ENCODE measurements at places on chromosomes 6 and 20.

DNA sequence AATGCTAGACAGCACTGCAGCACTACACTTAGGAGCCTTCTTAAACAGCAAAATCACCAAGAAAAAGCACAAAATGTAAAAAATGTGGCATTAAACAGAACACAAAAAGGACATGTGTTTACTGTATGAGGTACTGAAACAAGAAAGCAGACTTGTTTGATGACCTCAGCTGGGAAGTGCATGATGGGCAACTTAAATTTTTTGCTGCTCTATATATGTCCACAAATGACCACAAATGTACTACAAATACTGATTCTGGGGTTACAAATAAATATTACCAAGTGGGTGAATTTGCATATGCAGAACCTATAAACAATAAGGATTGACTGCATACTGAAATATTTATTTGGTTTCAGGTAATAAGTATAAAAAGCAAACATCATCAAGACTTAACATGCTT is 13.1 kb downstream of the RAB23 start:
- DNase-seq, result no peak

DNA sequence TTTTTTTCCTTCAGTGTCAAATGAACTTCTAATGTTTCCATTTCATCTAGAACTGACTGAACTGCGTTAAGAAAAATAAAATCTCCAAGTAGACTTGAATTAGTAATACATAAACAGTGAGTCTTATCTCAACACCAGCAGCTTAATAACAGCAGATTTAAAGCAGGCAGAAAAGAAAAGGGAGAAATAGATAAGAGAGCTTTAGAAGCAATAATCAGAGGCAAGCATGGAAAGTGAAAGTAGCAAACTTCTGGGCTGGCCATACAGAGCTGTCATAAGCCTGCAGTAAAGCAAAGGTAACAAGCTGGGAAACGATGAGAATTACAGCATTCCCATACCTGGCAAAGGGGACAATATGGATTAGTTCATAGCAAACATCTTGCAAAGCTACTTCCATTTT is 16.9 kb upstream of the ANGPT4 start:
- DNase-seq, result no peak

GRCh38 chr20:51036226-51036625 is 13.3 kb upstream of the KCNG1 start:
- DNase-seq, result no peak

GRCh38 chr20:19993958-19994669 is 23.0 kb upstream of the NAA20 start:
- DNase-seq, result no peak

DNA sequence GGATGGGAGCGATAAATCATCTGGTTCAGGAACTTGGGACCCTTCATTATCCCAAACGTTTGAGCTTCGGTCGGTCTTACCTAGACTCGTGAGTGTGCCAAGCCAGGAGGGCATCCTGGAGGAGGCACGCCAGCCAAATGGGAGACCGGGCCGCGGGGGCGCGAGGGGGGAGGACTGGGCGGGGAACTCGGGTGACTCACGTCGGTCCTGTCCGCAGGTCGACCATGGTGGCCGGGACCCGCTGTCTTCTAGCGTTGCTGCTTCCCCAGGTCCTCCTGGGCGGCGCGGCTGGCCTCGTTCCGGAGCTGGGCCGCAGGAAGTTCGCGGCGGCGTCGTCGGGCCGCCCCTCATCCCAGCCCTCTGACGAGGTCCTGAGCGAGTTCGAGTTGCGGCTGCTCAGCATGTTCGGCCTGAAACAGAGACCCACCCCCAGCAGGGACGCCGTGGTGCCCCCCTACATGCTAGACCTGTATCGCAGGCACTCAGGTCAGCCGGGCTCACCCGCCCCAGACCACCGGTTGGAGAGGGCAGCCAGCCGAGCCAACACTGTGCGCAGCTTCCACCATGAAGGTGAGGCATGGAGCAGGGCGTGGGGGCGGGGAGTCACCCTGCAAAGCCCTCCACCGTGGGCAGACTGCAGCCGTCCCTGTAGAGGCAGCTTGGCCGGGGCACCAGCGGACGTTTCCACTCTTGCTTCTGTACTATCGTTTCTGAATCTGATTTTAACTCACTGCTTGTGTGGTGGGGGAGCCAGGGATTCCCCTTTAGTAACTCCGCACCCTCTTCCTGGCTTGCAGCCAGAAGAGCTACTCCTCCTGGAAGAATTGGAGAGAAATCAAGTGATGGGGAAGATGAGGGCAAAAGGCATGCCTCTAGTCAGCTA is 2.7 kb downstream of the BMP2 start:
- DNase-seq, result no peak

DNA sequence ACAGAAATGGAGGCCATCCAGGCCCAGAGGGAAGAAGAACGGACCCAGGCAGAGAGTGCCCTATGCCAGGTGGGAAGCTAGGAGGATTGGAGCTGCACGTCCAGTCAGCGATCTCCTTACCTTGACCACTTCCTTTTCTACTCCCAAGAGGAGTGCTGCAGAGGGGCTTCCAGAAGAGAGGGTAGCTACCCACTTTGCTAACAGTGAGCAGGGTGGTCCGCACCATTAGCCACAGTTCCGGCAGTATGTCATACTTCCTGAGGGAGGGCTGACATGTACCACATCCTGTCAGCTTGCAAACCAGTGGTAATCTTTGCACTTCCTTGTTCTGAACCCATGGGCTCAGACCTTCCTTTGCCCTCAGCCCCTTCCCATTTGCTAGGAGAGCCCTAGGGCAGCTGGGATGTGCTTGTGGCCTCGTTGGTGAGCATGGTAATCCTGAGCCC is 35.4 kb downstream of the CEP250 start:
- no peak for DNase-seq

DNA sequence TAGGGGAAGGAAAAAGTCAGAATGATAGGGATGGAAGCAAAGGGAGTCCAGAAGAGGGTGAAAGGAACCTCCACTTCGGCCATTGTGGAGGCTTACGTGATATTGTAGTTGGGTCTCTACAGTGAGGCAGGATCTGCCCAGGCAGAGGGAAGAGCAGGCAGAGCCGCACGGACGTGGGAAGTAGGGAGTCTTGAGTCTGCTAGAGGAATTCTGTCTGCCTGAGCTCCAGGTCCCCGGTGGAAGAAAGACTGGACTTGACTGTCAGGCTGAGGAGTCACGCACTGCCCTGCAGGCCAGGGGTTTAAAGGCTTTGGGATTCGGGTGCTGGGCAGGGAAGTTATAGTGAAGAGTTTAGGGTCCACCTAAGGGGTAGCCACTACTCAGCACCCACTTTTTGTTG is 16.4 kb downstream of the TGM6 start:
- DNase-seq, result no peak

GRCh38 chr6:110544472-110544871 is 68.1 kb upstream of the SLC22A16 start:
- no peak for DNase-seq
